IgD-negative memory B cell (primary cell): ENCODE measurements at places on chromosomes 5 and 9. TPM values are rescaled to one million over a fixed set of nuclear protein-coding genes. Genes with fewer than 3 reads are reported as not detected.

The MYOZ3 gene
- polyA plus RNA-seq: not detected

The MED10 gene
- 114 TPM for polyA plus RNA-seq

The WDR31 gene
- 0.13 TPM for polyA plus RNA-seq

The FCN2 gene
- not detected for polyA plus RNA-seq

The TMEM245 gene
- polyA plus RNA-seq: 14.5 TPM
